NCI-H187 (cell line): ENCODE measurements at places on chromosomes 12 and 14.

- DNase-seq: no peak
Measured at GRCh38 chr12:18966954-18967353, 162.6 kb upstream of the PLEKHA5 start.

- no peak for DNase-seq
Measured at GRCh38 chr12:118747771-118748170, 233.6 kb upstream of the SRRM4 start.

GRCh38 chr14:53128303-53129028 lies 24.7 kb downstream of the DDHD1 start:
- DNase-seq: no peak

DNA sequence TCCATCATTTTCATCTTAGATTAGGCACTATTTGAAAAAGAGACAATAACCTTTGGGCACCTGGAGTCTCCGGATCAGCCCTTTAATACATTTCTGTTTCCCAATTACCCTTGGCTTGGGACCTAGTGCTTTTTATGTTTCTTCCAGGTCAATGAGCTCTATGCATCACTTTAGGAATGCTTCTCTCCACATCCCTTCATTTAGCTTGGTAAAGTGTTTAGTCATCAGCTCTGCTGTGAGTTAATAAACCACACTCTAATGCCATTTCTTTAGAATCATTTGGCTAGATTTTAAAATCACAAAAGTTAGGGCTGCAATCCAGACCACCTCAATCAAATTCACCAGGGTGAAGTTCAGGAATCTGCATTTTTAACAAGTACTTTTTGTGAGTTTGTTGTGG lies 41.7 kb downstream of the RASSF9 start:
- no peak for DNase-seq

GRCh38 chr12:105106621-105107020 lies 910 bp upstream of the WASHC4 start:
- DNase-seq: no peak

- peak; percentile 69 for DNase-seq
Measured at GRCh38 chr12:132398386-132398991, 69.1 kb upstream of the GALNT9 start.

GRCh38 chr14:92563765-92564285 lies 50.2 kb downstream of the RIN3 start:
- no peak for DNase-seq
